Activated CD8-positive, alpha-beta memory T cell treated with anti-CD3 and anti-CD28 coated beads, Interleukin-2, amount 10 ng/mL, durations not matched to agents 7 days and 5 days (primary cell): ENCODE measurements at places on chromosomes 11 and 22. TPM values are rescaled to one million over a fixed set of nuclear protein-coding genes. Genes with fewer than 3 reads are reported as not detected.
A peak's percentile ranks its signal among the peaks of the same experiment; 100 is the strongest.

DNA sequence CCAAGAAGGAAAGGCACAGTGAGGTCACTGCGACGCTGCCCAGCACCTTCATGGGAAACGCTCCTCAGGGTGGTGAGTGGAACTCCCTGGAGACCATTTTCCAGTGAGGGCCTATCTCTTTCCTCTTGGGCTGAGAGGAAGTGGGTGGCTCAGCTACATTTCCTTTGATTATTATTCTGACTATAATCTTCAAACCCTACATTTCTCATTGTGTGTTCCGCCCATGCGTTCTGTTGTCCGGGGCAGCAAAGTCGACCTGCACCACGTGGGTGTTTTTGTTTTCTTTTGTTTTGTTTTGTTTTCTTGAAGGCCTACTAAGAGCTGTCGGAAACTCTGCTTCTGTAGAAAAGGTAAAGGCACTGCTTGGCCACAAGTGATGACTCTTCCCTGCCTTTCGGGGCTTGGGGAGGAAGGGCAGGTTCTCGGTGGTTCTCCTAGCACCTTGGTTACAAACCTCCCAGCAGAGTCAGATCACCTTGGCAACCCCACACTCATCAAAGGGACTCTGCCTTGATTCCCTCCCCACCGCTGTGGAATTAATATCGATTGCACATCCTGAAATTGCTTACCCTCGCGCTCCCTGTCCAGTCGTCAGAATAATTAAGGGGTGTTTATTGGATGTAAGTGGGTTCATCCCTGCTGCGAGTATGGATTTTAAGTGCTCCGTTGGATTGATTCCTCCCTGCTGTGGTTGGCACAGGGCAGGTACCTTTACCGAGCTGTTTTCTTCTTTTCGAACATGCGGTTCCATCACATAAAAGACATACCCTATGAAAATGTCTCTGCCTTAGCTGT is 7.3 kb downstream of the PARVB start:
- no peak overlapping the region for H3K4me3 ChIP-seq
- H3K36me3 ChIP-seq: peaks cover 3% of the 10 kb centered on the region
- DNase-seq: no peak
- no peaks in the 10 kb centered on the region for H3K27me3 ChIP-seq
- H3K4me1 ChIP-seq: peaks cover 41% of the 10 kb centered on the region
- peak overlapping the region; percentile 54 for H3K27ac ChIP-seq

GRCh38 chr11:34206407-34207300 is 101.2 kb downstream of the NAT10 start:
- H3K4me1 ChIP-seq: peaks cover 35% of the 10 kb centered on the region
- H3K36me3 ChIP-seq: no peaks in the 10 kb centered on the region
- no peak overlapping the region for H3K27ac ChIP-seq
- DNase-seq: no peak
- H3K27me3 ChIP-seq: peaks cover 3% of the 10 kb centered on the region

The TBX1 gene
- total RNA-seq: 0.91 TPM

The PLEKHA7 gene
- 1.1 TPM for total RNA-seq

The LRP5 gene
- total RNA-seq: 16.2 TPM

DNA sequence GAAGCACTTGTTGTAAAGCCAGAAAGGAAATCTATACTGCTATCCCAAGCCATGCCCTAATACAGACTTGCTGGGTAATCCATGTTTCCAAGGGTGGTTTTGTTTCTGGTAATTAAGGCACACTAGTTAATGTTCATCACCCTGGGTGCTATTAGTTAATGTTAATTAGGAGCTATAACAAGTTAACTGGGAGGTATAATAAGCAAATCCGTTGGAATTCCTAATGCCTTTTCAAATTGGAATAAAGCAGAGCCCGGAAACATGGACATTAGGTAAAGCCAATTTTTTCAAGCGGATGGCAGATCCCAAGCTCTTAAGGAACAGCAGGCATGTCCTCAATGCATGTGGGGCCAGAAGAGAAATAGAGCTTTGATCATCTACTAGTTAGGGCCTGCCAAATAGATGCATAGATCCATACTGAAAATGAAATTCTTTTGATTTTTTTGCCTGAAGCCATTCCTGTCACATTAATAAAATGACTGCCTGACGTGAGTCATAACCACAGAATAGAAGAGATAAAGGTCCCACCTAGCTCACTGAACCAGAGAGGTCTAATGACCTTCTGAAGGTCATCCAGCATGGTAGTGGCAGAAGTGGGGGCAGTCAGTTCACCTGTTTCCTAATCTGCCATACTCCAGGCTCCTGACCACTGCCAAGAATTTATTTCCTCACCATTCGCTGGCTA is 28.5 kb upstream of the CCDC34 start:
- no peaks in the 10 kb centered on the region for H3K36me3 ChIP-seq
- no peak overlapping the region for H3K4me3 ChIP-seq

The KRTAP5-2 gene
- total RNA-seq: not detected

The RIC3 gene
- total RNA-seq: 5.7 TPM

The MGAT3 gene
- 0.96 TPM for total RNA-seq

GRCh38 chr11:134260503-134260902 is 7.1 kb downstream of the ACAD8 start:
- no peak overlapping the region for H3K4me3 ChIP-seq
- no peaks in the 10 kb centered on the region for H3K27me3 ChIP-seq
- H3K4me1 ChIP-seq: peaks cover 13% of the 10 kb centered on the region
- DNase-seq: no peak
- peaks cover 13% of the 10 kb centered on the region for H3K36me3 ChIP-seq

DNA sequence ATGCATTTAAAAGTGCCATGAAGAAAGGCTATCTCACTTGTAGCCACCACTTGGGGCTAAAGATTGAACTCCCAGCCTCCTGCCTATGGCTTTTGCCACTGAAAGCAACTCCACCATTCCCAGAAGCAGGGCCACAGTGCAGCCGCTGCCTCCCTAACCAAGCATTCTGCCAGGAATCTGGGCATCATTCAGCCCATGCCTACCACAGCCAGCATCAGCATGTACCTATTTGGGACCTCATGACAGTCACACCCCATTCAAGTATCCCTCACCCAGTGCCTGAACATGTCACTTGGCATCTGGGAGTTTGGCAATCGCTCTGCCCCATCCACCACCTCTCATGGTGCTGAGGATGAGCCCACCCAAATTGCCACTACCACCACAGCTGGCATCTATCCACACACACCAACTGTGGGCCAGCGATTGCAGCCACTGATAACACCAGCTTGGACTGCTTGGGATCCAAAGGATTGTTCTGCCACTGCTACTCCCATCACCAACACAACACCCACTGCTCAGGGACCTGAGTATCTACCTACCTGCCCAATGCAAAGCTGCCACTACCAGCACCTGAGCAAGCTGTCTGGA is 234.4 kb downstream of the GRM5 start:
- no peaks in the 10 kb centered on the region for H3K36me3 ChIP-seq
- H3K4me1 ChIP-seq: no peaks in the 10 kb centered on the region
- H3K27me3 ChIP-seq: no peaks in the 10 kb centered on the region
- no peak overlapping the region for H3K27ac ChIP-seq

The ACP2 gene
- 29.7 TPM for total RNA-seq

- H3K4me3 ChIP-seq: no peak overlapping the region
- no peaks in the 10 kb centered on the region for H3K36me3 ChIP-seq
- peaks cover 2% of the 10 kb centered on the region for H3K27me3 ChIP-seq
- no peak for DNase-seq
- H3K4me1 ChIP-seq: peaks cover 7% of the 10 kb centered on the region
- H3K27ac ChIP-seq: no peak overlapping the region
Measured at GRCh38 chr11:2461253-2461955, 16.6 kb downstream of the KCNQ1 start.

- peaks cover 38% of the 10 kb centered on the region for H3K36me3 ChIP-seq
- H3K4me3 ChIP-seq: no peak overlapping the region
- H3K27me3 ChIP-seq: no peaks in the 10 kb centered on the region
- peaks cover 5% of the 10 kb centered on the region for H3K4me1 ChIP-seq
- H3K27ac ChIP-seq: no peak overlapping the region
- DNase-seq: peak; percentile 54
Measured at GRCh38 chr11:110463153-110463552, 33.4 kb downstream of the FDX1 start.

- peaks cover 4% of the 10 kb centered on the region for H3K27me3 ChIP-seq
- no peak overlapping the region for H3K27ac ChIP-seq
- no peaks in the 10 kb centered on the region for H3K36me3 ChIP-seq
- DNase-seq: no peak
Measured at GRCh38 chr11:124612567-124613246, 1.5 kb downstream of the PANX3 start.

GRCh38 chr22:27317971-27318428 is 483.6 kb downstream of the MN1 start:
- DNase-seq: no peak
- H3K4me3 ChIP-seq: no peak overlapping the region
- H3K27me3 ChIP-seq: peaks cover 5% of the 10 kb centered on the region
- H3K27ac ChIP-seq: no peak overlapping the region
